ENCODE measurements at places on chromosomes 13 and 19.

- DNase-seq = no peak
Observed at GRCh38 chr13:113658836-113659235, 838 bp upstream of the ATP4B start.

- DNase-seq = no peak
Observed at GRCh38 chr19:32450217-32450616, 44.6 kb downstream of the DPY19L3 start.

- no peak for DNase-seq
Observed at GRCh38 chr19:1526979-1527649, 3.2 kb downstream of the PLK5 start.

DNA sequence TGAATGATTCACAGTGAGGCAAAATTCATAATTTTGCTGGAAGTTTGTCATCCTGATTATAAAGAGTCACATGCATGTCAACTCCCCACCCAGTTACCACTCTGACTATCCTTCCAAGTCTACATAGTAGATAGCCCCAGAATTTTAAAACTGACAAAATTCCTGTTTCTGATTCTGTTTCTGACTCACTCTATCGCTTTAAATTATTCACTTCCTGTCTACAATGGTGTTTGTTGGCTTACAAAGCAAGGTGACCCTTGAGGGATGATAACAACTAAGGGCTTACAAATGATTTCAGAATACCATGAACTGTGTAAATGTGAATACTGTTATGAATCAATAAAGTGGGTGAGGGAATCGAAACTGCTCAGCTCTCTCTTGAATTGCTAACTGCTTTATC, 98.7 kb upstream of the KL start:
- no peak for DNase-seq

DNA sequence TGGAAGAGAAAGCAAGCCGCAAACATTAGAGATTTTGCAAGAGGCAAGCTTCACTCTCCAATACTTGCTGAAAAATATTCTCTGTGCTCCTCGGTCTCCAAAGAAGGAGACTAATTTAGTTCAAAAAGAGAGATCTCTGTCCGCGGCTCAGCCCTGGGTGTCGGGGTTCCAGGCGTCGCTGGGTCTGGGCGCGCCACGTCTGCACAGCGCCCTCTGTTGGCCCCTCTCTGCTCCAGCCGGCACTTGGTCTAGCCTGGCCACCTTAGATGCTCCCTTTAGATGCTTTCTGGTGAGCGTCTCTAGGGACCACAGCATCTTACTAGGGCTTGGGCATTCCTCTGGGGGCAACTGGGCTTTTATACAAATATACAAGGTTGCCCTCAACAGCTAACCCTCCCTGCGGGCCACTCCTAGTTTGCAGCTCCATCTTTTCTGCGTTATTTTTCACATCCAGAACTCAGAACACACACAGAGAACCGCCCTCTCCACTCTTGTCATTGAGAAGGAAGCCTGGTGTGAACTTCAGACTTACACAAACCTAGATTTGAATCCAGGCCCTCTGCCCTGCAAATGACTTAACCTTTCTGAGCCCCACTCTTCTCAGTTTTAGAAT, 78.3 kb downstream of the CYSLTR2 start:
- peak; percentile 56 for DNase-seq

DNA sequence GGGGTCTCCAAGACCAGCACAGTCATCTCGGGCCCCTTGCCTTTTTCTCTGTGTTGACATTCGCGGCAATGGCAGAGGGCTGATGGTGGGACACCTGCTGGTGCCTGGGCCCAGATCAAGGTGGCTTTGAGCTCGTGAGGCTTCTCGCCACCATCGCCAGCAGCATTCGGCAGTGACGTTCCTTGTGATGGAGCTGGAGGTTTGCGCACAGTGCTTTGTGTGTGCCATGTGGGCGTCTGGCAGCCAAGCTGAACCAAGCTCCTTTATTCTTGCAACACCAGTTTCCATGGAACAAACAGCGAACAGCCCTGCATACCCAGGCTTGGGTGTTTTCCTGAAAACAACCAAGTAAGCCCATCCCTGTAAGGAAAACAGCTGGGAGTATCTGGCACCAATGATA, 9.1 kb upstream of the TMEM255B start:
- no peak for DNase-seq

DNA sequence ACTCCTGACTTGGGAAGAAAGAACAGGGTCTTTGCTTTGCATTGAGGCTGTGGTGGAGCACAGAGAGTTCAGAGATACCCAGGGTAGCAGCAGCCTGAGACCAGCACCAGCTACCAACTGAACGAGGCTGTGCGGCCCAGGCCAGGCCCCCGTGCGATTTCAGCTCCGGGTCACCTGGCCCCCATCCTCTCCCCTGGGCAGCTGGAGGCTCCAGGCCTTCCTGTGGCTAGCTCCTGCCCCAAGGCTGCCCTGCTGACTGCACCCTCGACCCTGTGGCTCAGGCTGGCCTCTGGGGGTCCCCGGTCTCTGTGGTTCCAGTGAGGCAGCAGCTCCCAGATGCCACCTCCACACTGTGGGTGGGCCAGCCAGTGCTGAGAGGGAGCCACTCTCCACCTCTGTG, 52.8 kb downstream of the MCF2L start:
- DNase-seq = no peak

- no peak for DNase-seq
Observed at GRCh38 chr19:6521718-6522646, 8.8 kb upstream of the TNFSF9 start.

- no peak for DNase-seq
Observed at GRCh38 chr13:65339241-65339640, 1890.9 kb downstream of the PCDH9 start.

DNA sequence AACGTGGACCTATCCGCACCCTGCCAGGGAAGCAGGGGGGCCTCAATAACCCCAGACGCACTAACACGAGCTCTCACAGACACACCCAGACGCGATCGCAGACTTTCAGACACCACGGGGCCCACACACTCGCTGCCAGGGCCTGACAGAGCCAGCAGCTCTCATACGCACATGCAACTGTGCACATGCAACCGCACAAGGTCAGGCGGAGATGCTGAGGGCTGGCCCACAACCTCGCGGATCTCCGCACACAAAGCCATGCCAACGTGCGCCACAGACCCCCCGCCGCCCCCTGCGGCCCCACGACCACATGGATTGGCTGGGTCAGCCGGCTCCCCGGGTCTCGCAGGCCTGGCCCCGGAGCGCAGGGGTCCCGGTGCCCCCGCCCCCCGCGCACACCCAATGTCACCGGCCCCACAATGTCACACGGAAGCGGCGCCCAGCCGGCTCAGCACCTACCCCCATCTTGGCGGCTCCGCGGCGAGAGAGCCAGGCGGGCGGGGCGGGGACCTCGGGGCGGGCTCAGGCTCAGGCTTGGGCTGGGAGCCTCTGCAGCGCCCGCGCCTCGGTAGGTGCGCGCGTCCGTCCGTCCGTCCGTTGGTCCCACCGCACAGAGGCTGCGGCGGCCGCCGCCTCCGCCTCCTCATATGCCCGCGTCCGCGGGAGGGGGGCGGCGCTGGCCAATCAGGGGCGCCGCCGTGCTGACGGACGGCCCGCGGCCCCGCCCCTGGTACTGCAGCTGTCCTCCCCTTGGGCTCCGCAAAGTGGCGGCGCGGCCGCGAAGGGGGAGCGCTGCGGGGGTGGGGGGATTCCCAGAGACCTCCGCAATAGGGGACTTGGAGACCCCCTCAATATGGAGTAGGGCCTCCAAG, at the start of gene ATP1A3:
TSS of gene ATP1A3 (minus strand) at position 619 of the 872 bp plus-strand sequence. CDS start at position 465, 154 bp downstream.
- DNase-seq = peak; percentile 72

GRCh38 chr13:83220241-83220640, 662.0 kb downstream of the SLITRK1 start:
- DNase-seq = no peak

GRCh38 chr19:15871570-15871969, 26.3 kb downstream of the CYP4F2 start:
- DNase-seq = no peak

GRCh38 chr19:28504139-28504538, 708.8 kb downstream of the UQCRFS1 start:
- DNase-seq = no peak

GRCh38 chr13:103243495-103243894, 177.3 kb upstream of the SLC10A2 start:
- DNase-seq = no peak

- no peak for DNase-seq
Observed at GRCh38 chr13:78309497-78310180, 293.7 kb downstream of the POU4F1 start.

DNA sequence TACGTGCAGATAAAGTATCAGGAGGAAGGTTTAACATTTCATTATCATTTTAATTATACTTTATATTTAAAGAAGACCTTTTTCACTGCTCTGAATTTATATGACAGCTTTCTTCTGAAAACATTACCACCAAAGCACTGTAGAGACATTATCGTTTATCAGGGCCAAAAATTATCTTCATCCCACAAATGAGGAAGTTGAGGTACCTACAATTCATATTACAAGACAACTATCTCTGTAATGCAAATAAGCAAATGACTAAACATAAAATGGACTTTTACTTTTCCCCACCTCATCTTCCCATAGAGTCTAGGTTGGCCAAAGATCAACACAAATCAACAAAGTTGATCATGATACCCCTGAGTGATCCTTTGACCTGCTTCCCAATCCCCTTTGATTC, 30.9 kb upstream of the SMAD9 start:
- no peak for DNase-seq

DNA sequence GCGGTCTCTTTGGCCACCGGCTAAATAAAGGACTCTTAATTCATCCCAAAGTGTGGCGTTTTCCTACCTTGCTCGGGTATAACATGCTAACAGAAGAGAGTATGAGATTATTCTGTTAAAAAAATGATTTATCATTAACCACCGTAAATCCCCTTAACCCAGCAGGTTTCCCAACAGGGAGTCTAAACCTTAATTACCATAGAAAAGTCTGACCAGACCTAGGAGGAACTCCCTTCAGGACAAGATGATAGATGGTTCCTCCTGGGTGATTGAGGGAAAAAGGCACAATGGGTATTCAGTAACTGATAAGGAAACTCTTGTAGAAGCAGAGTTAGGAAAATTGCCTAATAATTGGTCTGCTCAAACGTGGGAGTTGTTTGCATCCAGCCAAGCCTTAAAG, 193.7 kb downstream of the ZNF737 start:
- DNase-seq = no peak

- DNase-seq = no peak
Observed at GRCh38 chr19:52453324-52454094, at the start of gene ZNF578. Gene ZNF578 (plus strand): TSS chr19:52453553. CDS start chr19:52501846, 48,293 bp downstream.

- DNase-seq = no peak
Observed at GRCh38 chr13:91572944-91573598, 174.7 kb downstream of the GPC5 start.

DNA sequence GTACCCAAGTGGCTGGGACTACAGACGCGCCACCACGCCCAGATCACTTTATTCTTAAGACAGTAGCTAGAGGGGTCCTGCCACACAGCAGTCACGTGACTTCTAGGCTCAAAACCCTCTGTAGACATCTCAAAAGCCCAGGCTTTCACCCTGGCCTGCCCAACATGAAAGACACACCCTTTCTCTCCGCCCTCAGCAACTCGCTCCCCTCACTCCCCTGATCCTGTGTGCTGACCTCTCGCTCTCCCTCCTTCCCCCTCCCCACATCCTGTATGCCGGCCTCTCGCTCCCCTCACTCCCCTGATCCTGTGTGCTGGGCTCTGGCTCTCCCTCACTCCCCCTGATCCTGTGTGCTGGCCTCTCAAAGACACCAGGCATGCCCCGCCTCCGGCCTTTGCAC, 77.4 kb downstream of the SLC15A1 start:
- DNase-seq = no peak

- DNase-seq = no peak
Observed at GRCh38 chr13:74006666-74007065, 127.5 kb downstream of the KLF12 start.

DNA sequence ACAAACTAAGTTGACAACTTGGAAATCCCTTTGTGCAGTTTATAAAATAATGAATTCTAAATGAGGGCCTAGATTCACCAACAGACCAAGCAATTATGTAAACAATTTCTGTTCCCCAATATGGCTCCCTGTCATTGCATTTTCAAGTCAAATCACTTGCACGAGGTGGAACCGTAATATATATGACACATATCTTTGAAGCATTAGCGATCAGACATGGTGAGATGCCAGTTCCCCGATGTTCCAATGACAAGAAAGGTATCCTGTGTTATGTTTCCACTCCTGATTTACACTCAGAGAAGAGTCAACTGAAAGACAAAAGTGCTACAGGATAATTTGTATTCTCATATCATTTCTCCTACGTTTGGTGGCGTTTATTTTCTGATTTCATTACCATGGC, 108.5 kb upstream of the TDRD3 start:
- DNase-seq = no peak

GRCh38 chr19:45446295-45446694, 21.5 kb upstream of the FOSB start:
- DNase-seq = no peak

- no peak for DNase-seq
Observed at GRCh38 chr13:31090096-31090495, 71.6 kb downstream of the HSPH1 start.

DNA sequence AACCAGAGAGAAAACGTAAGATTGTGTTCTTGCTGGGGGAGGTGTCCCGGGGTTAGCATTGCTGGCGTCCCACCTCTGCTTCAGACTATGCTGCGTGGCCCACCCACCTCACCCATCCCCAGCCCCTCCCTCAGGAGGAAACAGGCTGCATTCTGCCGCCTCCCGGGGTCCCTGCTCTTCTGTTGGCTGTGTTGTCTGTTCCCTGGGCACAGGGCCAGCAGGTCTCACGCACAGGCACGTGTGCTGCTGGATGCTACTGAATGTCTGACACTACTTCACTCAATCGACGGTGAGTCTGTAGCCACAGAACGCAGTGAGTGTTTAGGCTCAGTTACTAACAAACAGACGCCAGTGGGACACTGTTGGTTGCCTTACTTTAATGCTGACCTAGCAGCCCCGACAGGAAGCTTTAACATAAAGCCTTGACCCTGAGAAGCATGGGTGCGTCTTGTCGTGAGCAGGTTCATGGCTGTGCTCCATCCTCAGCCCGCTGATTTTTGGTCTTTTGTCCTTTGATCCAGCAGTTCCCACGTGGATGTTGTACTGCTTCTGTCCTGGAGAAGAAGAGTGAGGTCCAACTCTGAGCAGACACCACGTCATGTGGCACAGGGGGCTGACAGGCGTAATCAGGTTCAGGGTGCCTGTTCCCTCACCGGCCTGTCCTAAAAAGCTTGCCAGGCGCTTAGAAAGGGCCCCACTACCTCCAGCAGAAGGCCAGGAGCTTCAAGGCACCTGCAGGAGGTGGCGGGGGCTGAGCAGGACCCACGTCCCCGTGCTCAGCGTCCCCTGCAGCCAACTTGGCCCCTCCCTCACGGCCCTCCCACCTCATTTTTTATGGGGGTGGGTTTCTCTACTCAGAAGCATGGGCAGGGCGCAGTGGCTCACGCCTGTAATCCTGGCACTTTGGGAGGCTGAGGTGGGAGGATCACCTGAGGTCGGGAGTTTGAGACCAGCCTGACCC, 26.0 kb downstream of the NAXD start:
- no peak for DNase-seq

GRCh38 chr19:56144376-56144775, 3.3 kb downstream of the ZNF444 start:
- DNase-seq = no peak

All from LoVo (cell line).